Amniotic epithelial cell (primary cell): ENCODE measurements at places on chromosomes 7 and 10.

- no peak for DNase-seq
Measured at GRCh38 chr7:106643216-106644000, 17.6 kb downstream of the CCDC71L start.

- DNase-seq: no peak
Measured at GRCh38 chr10:22391600-22391999, 46.3 kb downstream of the SPAG6 start.

DNA sequence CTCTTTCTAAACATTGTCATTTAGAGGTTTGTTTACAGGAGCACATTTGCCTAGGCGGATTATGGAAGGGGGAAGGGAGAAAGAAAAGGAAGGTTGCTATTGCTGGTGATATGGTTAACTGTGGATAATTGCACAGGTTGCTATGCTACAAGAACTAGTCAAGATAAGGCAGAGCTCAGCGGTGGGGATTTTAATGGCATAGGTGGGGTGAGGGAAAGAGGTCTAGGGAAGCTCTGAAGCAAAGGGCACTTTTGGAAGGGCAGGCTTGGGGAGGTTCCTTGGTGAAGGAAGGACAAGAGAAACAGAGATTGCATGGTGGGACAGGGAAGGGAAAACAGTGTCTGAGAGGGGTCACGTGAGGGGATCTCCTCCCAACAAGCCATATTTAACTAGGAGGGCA is 19.5 kb downstream of the HYAL4 start:
- DNase-seq: no peak

DNA sequence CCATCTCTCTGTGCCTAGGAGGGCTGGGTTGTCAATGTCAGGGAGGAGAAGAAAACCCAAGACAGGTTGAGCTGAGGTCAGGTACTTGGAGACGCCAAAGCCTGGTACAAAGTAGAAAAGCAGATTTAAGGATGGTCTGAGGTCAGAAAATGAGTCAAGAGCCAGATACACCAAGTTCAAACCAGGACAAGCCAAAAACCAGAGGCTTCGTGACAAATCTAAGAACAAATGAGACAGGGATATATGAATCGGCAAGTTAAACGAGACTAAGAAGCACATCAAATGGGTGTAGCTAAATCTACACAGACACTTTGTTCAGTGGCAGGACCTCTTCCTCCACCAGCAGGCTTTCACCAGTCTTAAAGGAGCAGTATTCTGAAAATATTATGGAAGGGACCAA is 34.2 kb downstream of the C7orf33 start:
- DNase-seq: peak; percentile 53

DNA sequence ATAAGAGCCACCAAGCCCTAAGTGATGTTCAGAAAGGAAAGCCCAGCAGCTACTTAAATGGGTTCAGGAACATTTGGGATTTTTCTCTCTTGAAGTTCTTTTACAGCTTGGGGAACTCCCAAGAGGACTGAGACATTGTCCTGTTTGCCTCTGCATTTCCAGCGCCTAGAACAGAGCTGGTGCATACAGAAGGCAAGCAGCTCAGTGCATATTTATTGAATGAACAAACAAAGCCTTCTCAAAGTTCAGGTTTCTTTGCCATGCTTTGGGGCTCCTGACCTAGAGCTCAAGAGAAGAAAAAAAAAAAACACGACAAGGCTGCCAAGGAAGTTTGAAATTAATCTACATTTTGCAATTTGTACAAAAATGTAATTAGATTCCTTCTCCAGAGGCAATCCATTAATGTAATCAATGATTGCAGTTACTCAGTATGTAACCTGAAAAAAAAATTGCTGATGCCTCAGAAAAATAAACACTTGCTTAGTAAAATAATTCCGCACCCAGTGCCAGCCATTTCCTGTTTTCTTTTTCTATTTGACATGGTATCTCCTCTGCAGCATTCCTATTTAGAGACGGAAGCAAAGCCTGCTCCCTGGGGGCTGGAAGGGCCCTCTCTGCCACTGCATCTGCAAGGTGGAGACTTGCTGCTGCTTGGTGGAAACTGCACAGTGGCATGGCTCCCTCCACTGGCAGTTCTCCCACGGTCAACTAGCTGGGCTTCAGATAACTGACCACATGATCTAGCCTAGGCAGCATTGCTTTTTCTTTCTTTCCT is 157.3 kb downstream of the TMEM178B start:
- no peak for DNase-seq

DNA sequence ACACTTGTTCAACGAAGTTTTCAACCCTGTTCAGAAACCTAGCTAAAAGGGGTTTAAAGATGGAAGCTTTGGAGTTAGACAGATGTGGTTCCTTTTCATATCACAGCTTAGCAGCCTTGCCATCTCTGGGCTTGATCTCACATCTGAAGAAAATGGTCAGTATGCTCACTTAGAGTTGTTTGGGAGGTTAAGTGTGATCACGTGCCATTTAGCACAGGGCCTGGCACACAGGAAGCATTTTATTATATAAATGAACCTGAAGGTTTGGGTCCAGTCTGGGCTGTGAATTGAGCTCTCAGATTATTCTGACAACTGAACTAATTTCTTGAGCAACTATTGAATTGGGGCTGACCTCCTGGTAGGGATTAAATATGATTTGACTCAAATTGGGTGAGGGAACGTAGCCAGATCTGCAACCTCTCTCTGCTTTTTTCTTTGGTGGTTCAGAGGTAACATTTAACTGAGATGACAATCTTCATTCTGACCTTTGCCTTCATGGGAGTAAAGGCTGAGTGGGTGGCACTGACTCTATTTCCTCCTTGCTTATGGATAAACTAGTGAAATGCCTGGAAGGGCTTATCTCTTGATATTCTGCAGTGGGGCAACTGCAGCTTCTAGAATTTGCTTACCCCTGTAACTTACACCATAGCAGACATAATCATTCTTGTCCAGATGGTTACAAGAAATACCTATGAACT is 10.2 kb upstream of the HKDC1 start:
- no peak for DNase-seq

GRCh38 chr10:35185260-35186034 is 58.8 kb downstream of the CREM start:
- DNase-seq: no peak

GRCh38 chr7:44347546-44348114 is 22.2 kb upstream of the CAMK2B start:
- DNase-seq: no peak

DNA sequence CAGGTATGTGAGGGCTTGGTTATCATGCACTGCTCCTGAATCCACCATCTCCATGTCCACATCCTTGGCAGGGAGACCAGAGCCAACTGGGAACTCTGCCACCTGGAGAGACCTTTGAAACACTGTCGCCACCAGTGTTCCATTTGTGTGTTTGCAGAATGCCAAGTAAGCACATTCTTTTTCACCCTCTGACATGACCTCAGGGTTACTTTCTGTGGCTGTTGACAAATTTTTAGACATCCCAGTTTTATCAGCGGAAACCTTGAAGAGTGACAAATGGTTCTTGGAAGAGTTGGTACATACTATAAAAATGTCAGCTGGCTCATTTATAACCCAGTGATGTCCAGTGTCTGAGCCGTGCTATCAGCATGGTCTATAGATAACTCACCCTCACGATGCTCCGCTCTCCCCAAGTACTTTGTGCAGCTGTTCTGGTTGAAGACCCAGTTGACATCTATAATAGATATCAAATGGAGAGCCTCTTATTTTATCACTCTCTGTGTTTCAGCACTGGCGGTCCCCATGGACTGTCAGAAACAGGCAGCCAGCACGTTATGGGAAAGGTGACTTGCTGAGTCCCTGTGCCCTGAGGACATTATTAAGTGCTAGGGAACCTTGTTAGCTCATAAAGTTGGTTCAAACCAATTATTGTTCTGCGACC is 563.1 kb upstream of the GALNT17 start:
- peak; percentile 2 for DNase-seq

- DNase-seq: no peak
Measured at GRCh38 chr7:22420973-22421635, 64.2 kb upstream of the RAPGEF5 start.

- DNase-seq: peak; percentile 57
Measured at GRCh38 chr10:76149182-76149581, 717.8 kb downstream of the LRMDA start.

- no peak for DNase-seq
Measured at GRCh38 chr7:31512166-31512565, 1.7 kb upstream of the ITPRID1 start.

DNA sequence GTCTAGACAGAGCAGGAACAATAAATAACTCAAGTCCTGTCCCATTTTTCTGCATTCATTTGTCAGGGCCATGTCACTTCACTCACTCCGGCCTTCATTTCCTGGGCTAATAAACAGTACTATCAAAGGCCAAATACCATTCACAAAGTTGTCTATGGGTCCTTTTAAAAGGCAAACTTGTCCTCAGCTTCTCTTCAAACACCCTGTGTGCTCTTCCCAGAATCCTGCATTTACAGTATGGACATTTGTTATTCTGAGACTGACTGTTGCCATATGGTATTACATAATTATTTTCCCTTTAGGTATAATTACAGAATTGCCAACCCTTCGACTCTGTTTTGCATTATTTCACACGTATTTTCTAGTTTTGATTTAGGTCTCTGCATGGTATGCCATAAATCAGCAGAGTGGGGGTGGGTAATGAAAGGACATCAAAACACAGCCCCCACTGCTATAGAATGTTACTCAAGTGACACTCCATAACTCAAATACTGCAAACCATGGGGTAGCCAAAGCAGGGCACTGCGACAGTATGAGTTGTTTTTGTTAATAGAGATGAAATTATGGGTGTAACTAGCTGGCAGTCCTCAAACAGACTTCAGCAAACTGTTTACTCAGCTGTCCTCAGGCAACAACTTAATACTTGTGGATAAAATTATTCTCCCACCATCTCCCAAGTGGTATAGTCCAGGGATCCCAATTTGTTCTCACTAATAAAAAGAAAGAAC is 183.7 kb downstream of the TRIL start:
- DNase-seq: no peak

- peak; percentile 73 for DNase-seq
Measured at GRCh38 chr10:91944880-91945630, 21.5 kb downstream of the BTAF1 start.

DNA sequence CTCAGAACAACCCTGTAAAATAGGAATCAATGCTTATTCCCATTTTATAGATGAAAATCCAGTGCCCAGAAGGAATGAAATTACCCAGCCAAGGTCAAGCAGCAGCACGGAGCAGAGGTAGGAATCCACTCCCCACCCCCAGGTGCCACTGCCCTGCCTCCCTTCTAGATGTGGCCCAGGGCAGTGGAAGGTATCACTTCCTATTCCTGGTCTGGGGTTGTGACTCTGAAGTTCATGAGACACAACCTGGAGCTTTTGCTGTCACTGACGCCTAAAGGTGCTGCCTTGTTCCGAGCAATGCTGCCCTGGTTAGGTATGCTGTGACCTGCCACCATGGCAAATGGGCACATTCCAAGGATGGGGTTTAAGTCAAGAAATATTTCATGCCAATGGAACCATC is 53.6 kb downstream of the PIK3AP1 start:
- DNase-seq: no peak

- DNase-seq: no peak
Measured at GRCh38 chr10:5163487-5163886, 21.5 kb downstream of the AKR1C8 start.

DNA sequence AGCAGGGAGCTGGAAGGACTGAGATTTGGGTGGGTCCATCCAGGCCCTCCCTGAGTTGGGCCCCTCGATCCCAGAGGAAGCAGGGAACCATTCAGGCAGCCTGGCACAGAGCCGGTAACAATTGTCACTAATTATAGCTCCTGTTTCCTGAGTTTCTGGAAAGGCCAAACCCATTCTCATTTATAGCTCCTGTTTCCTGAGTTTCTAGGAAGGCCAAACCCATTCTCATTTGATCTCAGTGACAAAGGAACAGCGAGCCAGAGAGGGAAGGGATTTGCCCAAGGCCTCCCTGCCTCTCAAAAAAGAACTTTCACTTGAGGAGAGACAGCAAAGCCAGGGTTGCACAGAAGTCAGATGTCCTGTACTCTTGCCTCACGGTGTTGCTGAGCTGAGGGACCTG is 521.9 kb downstream of the TYW1 start:
- DNase-seq: no peak

DNA sequence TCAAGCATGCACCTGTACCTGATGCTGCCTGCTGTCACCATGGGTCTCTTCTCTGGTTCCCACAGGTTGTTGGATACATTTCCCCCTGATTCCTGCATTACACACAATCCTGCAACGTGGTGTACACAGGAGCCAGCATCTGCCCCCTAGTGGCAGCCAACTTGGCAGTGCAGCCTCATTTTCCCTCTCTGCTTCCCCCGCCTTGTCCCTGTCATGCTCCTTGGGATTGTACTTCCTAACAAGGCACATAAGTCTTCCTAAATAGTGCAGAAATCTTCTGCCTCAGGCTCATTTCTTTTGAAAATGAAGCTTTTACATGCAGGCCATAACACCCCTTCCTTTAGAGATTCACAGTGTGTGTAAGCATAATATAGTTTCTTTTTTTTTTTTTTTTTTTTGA is 387.5 kb downstream of the CCSER2 start:
- no peak for DNase-seq

- peak; percentile 27 for DNase-seq
Measured at GRCh38 chr7:92527300-92528187, 776 bp downstream of the PEX1 start.

- no peak for DNase-seq
Measured at GRCh38 chr7:124945680-124946079, 16.1 kb upstream of the POT1 start.

DNA sequence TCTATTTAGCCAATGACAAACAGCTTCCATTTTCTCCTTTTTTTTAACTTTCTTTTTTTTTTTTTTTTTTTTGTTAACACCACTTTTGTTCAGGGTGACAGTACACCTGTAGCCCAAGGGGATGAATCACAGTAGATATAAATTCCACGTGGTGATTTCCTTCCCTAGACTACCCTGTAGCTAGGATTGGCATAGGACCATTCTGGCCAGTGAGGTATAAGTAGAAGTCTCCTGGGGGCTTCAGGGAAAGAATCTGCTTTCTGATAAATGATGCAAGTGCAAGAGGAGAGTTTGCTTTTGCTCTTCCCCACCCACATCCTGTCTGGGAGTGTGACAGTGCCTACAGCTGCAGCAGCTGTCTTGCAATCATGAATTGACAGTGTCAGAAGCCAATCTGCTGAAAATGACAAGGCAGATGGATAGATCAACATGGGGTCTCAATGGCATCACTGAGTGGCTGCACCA is 63.2 kb upstream of the TOMM7 start:
- no peak for DNase-seq

DNA sequence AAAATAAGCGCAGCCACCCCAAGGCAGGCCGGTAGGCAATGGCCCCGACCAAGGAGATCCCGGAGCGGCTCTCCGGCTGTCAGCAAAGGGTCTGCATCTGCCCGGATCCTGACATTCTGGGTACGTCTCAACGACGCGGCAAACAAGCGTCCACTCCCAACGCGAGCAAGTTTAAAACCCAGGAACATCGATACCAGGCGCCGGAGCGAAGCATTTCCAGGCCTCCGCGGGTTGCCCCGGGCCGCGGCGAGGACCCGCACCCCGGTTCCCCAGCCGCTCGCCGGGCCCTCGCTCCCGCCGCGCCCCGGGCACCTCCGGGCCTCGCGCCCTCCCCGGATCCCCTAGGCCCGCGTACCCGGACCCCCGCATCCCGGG is 453 bp downstream of the URGCP start:
- peak; percentile 38 for DNase-seq

GRCh38 chr10:47104786-47105385 is 193.7 kb downstream of the PTPN20 start:
- DNase-seq: no peak

GRCh38 chr10:113350311-113351040 is 202.4 kb upstream of the HABP2 start:
- DNase-seq: no peak

GRCh38 chr10:6163364-6164270 is 39.1 kb upstream of the PFKFB3 start:
- DNase-seq: peak; percentile 82
